HS-27A (cell line): ENCODE measurements at places on chromosomes 4 and X.

DNA sequence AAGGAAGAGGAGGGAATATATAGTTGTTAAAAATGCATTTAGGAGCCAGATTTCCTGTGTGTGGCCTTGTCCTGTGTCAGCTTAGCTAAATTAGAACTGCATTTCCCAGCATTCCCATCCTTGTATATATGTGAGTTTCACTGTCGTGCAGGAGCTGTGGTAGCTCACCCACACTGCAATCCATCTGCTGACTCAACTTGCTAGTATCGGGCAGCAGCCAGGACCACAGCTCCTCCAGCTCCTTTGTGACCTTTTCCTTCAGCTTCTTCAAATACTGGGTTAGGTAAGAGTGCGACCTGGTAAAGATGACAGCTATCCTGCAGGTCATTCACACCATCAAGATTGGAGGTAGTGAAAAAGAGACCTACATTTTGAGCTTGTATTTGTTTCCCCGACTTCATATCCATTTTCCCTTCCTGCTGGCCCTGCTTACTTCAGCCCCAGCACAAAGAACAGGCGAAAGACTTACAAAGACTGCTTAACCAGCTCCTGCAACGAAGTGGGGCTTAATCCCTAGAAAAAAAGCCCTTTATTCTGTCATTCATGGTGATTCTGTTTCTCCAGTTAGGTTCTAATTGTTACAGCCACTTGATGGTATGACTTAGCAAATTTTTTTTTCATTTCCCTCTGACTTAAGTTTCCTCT is 11.4 kb downstream of the ASIC5 start:
- DNase-seq: no peak

DNA sequence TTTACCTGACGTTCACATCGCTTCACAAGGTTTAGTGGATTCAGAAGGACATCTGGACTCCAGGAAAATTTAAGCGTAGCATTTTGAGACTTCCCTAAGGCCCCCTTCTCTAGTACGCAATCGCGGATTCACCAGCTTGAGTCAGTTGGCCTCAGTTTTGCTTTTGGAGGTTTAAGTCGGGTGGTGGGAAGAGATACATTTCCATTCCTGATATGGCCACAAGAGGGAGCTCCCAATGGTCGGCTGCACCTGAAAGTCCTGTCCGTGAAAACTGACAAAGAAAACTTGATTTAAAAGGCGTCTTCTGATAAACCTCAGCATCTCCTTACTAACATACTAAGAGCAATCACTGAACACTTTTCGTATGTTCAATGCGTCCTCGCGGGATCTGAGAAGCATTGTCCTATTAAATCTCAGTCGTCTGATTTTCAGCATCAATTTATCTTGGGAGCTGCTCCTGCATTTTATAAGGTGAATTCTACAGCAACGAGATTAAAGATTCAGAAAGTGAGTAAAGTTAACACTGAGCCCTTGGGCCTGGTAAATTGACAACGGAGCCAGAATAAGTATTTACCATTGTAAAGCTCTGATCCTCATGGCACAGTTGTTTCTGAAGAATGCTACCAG is 50.6 kb downstream of the LGI2 start:
- no peak for DNase-seq

GRCh38 chr4:86530183-86530582 is 63.9 kb upstream of the PTPN13 start:
- no peak for DNase-seq

GRCh38 chrX:22959204-22959920 is 40.4 kb upstream of the DDX53 start:
- DNase-seq: no peak

GRCh38 chr4:184039963-184040383 is 134.9 kb downstream of the STOX2 start:
- DNase-seq: no peak

GRCh38 chr4:52111995-52112394 is 60.9 kb downstream of the SPATA18 start:
- no peak for DNase-seq

GRCh38 chrX:116009346-116009745 is 161.2 kb upstream of the AGTR2 start:
- DNase-seq: no peak

GRCh38 chr4:148015058-148015457 is 283.2 kb downstream of the ARHGAP10 start:
- DNase-seq: no peak

DNA sequence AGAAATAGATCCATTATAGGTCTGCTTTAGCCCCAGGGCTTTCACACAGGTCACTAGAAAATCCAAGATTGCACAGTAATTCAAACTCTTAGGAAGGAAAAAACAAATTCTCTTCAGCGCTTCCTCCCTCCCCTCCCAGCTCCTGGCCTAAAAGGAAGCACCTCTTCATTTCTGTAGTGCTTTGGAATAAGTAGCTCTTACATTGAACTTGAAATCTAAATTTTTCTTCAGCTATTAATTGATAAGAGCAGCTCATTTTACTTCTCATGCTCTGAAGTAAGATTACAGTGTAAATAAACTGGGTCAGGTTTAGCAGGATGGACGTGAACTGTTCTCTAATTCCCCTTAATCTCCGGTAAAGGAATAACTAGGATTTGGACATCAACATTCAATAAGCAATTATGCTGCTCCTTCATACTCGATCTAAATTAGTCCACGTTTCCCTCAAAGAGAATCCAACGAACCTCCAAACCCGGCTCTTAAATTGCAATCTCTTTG is 10.9 kb upstream of the SEL1L3 start:
- DNase-seq: no peak

DNA sequence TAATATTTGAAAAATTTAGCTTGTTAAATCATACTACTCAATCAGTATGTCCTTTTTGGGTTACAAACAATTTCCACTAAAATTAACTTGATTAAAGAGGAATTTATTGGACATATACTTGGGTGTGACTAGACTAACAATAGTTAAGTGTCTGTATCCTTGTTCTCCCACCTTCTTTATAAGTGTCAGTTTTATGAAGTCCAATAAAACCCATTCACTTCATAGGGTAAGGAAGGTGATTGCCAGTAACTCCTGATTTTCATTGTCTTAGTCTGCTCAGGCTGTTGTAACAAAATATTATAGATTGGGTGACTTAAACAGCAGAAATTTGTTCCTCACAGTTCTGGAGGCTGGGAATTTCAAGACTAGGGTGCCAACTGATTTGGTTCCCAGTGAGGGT is 800.0 kb downstream of the PDHA2 start:
- DNase-seq: no peak
